ENCODE measurements at places on chromosomes 1 and 21.

DNA sequence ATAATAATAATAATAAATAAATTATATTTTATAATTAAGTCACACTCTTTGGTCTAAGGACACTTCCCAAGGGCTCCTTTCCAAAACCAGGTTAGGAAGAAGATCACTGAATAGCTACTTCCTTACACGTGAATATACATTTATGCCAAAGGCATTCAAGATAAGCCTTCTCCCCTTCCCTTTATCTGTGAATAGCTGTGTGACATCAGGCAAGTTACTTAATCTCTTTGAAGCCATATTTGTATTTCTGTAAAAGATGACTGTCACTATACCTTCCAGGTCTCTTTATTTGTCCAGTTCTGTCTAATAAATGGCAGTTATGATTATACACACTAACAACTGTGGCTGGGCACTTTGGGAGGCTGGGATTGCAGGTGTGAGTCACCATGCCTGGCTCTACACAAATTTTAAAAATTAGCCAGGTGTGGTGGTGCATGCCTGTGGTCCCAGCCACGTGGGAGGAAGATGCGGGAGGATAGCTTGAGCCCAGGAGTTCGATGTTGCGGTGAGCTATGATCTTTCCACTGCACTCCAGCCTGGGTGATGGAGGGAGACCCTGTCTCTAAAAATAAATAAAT lies 5.5 kb upstream of the RNF11 start:
- no peak for DNase-seq

DNA sequence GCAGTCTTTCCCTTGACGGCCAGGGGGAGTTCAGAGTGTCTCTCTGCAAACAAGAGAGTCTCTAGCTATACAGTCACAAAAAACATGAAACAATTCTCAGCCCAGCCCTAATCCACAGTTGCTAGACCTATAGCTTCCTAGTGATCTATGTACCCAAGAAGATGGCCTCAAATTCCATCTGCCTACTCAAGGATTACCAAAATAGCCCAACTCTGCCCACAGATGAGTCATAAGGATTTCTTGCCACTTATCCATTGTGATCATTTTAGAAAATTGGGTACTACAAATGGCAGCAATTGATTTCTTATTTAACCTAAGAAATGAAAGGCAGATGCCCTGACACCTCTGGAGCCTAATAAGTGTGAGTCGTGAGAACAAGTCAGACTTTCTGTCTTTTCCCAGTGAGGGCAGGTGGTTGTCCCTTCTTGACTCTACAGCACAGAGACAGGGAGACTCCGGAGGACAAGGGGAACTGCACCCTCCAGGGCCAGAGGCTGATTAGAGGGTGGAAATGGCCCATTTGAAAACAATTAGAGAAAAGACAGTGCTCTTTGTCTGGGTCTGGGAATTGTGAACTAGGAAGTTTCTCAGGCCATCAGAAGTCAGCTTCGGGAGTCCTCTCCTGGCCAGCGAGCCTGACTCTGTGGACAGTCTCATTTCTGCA lies 65.4 kb downstream of the ABCA4 start:
- no peak for DNase-seq

- DNase-seq, result no peak
These were observed 2.4 kb upstream of the ARHGAP29 start for GRCh38 chr1:94239796-94240195.

DNA sequence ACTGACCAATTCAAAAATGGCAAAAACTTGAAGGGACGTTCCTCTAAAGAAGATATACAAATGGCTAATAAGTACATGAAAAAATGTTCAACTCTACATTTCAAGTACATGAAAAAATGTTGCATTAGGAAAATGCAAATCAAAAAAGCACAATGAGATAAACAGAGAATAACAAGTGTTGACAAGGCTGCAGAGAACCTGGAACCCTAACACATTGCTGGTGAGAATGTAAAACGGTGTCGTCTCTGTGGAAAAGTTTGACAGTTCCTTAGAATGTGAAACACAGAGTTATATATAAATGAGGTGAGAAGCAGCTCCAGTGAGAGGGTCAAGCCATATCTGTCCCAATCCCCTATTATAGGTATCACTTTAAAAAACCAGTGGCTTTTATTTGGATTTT lies 44.6 kb upstream of the RBM34 start:
- no peak for DNase-seq

GRCh38 chr1:12595757-12596006 lies 22.3 kb downstream of the DHRS3 start:
- no peak for DNase-seq

DNA sequence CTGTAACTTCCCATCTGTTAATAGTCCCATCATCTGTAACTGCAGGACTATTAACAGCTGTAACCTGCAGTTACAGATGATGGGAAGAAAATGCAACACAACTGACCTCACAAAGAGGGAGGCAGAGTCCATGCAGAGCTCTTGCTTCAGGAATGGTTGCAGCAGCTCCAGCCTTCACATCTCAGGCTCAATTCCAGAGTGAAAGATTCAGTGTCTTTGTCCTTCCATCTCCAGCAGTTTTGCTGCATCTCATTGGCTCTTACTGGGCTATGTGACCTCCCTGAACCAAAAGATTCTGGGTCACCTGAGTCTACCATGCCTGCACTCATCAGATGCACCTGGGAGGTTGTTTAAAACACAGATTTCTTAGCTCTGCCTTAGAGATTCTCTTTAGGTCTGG lies 686.7 kb downstream of the MATN1 start:
- DNase-seq, result no peak

- no peak for DNase-seq
These were observed 13.7 kb downstream of the PTGFRN start for GRCh38 chr1:116923421-116923820.

GRCh38 chr1:55735106-55735505 lies 519.9 kb upstream of the USP24 start:
- no peak for DNase-seq

DNA sequence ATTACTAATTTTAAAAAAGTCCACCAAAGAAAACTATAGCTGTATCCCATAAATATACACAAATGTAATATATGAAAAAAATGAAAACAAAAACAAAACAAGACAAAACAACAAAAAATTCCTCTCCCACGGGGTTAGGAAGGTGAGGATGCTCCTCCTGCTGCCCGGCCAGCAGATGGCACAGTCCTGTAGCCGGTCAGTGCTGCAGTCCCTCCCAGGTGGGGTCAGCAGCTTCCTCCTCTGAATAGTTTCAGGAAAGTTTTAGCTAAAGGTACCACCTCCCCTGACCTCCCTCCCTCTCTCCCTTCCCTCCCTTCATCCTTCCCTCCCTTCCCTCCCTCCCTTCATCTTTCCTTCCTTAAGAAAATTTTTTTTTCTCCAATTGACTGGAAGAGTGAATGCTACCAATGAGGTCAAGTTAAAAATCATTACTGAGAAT lies 67.8 kb upstream of the BCL10 start:
- no peak for DNase-seq

DNA sequence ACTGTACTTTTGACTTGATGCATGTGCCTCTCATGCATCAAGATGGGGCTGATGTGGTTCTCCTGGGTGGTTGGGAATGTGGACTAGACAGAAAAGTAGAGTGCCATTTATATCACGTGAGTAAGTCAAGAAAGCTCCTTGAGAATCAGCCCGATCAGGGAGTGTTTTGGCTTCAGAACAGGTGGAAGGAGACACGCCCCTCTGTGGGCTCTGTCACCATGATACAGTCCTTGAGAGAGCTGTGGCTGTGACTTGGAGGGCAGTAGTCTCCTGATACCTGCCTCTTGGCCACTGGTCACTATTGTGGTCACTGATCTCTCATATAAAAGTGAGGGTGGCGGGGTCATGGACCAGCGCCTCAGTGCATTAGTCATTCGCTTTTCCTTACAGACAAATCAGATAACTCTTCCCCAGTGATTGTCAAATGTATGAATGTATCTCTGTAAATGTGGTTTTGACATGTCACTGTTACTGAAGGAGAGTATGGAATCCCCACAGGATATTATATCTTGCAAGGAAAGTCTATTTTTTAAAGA lies 8.9 kb upstream of the C4BPB start:
- no peak for DNase-seq

DNA sequence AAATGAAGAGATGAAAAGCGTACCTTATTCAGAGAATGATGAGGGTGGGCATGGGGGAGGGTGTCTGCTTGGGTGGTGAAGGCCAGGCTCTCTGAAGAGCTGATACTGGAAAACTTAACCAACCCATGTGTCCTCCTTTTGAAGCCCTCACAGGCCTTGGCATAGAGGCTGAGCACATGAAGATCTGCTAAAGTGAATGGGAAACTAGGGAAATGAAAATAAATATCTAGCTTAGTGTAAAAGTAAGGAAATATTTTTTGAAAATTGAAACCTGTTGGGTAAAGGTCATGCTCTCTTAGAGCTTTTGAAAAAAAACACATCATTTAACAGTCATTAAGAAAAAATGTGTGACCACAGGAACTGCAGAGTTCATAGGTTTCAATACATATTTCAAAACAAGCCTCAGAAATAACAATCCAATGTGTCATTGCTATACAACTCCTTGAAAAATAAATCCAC lies 40.5 kb upstream of the RALGPS2 start:
- no peak for DNase-seq

GRCh38 chr1:83761167-83762038 lies 237.5 kb downstream of the TTLL7 start:
- DNase-seq, result no peak

- DNase-seq, result no peak
These were observed 3.7 kb downstream of the ADAMTSL4 start for GRCh38 chr1:150552911-150553289.

DNA sequence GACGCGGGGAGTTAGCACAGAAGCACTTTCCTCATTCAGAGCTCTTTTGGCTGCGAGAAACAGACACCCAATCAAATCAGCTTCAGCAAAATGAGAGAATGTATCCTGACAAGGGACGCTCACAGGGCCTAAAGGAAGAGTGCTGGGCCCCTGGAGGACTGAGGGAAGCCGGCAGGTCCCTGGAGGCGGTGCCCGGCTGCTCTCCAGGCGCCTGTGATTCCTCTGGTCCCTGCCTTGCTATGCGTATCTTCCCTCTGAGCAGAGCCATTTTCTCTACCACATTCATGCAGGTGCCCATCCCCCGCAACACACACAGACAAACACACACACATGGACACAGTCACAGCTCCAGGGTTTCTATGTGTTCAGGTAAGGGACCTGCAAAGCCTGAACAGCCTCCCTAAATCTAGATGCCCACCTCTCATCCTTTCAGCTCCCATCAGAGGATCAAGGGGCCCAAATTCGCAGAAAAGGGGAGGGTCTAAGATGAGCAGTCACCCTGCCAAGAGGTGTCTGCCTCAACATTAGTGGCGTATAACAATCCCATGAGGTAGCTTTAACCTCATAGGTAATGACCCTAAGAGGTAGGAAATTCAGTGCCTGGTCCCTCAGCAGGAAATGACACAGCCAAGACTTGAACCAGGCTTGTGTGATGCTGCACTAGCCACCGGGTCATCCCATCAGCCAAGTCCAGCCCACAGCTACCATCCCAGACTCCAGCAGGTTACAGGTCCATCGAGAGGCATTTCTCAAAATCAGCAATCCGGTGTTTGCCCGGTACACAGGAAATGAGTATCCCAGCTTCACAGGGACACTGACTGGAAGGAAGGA lies 29.0 kb downstream of the PTAFR start:
- no peak for DNase-seq

- no peak for DNase-seq
These were observed 181.0 kb downstream of the PTPRU start for GRCh38 chr1:29417147-29417858.
